Activated naive CD4-positive, alpha-beta T cell treated with anti-CD3 and anti-CD28 coated beads for 36 hours (primary cell): ENCODE measurements at places on chromosomes 3 and 15.

- DNase-seq = no peak
Observed at GRCh38 chr3:42753757-42754156, 19.3 kb downstream of the CCDC13 start.

DNA sequence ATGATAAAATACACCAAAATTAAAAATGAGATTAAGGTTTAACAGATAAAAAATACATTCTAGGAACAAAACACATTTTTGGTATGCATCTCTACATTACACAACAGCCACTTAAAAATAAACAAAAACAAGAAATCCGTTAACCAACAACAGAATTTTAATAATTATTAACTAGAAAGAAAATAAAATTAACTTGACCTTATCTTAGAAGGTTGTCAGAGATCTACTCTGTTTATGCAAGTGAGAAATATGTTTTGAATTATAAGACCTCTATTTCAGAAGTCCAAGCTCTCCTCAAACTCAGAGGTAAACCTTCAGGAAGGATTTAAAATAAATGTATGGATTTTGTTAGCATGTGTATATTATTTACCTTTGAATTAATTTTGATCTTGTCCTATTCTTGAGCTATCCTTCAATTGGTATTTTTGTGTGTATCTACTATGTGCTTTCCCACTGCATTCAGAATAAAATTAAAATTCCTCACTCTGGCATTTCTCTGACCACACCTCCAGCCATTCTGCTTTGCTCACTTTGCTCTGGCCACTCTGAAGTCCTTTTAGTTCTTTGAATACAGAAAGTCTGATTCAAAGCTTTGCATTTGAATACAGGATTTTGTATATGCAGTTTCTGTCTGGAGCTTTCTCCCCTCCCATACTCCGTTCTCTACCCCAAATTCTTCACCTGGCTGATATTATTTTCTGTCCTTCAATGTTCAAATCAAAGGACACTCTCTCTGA, 352.0 kb downstream of the ZBTB20 start:
- DNase-seq = no peak

DNA sequence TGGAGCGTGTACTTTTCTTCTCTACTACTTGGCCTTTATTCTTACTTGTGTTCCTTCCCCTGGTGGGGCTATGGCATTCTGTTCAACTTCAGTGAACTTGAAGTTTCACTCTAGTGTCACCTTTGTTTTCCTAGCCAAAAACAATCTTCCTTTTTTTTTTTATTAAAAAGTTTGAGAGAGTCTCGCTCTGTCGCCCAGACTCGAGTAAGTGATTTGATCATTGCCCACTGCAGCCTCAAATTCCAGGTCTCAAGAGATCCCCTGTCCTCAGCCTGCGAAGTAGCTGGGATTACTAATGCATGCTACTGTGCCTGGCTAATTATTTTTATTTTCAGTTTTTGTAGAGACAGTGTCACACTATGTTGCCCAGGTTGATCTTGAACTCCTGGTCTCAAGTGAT, 124.8 kb downstream of the SST start:
- no peak for DNase-seq

DNA sequence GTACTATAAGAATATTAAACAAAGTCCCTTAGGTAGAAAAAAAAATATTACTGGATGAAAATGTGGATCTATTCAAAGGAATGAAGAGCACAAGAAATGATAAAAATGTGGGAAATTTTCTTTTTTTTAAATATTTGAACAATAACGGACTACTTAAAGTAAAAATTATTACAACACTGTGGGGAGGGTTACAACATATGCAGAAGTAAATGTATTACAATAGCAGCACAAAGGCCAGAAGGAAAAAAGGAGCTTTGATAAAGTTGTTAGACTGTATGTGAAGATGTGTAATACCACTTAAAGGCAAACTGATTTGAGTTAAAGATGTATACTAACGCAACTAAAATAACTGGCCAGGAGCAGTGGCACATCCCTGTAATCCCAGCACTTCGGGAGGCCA, 427.1 kb downstream of the SHQ1 start:
- no peak for DNase-seq

DNA sequence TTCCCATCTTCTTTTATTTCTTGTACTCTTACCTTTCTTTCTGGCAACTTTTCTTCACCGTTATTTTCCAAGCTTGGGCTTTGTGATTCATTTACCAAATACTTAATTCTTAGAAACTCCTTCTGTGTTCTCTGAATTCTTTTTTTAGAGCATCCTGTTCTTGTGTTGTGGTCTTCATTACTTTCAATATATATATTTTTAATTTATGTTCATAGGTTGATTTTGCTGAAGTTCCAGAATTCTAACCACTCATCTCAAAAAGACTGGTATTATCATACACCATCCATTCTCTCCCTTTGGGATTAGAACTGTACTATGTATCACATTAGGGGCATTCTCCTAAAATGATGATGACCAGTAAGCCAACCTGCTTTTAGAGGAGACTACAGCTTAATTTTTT, 362.3 kb upstream of the CBLB start:
- no peak for DNase-seq

DNA sequence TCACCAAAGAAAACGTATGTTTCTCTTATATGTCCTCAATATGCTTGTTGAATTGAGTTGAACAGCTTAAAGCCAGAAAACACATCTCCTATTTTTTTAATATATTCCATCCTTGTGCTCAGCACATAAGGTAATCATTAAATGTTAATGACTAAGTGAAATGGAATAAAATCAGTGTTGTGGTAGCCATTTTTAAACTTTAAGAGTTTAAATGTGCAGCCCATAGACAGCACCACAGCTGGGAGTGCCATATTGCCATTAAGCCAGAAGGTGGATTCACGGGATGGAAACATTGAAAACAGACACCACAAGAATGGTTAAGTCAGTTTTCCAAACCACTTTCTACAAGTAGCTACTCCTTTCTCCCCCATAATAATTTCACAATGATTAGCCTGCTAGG, 76.8 kb upstream of the C15orf61 start:
- DNase-seq = no peak

DNA sequence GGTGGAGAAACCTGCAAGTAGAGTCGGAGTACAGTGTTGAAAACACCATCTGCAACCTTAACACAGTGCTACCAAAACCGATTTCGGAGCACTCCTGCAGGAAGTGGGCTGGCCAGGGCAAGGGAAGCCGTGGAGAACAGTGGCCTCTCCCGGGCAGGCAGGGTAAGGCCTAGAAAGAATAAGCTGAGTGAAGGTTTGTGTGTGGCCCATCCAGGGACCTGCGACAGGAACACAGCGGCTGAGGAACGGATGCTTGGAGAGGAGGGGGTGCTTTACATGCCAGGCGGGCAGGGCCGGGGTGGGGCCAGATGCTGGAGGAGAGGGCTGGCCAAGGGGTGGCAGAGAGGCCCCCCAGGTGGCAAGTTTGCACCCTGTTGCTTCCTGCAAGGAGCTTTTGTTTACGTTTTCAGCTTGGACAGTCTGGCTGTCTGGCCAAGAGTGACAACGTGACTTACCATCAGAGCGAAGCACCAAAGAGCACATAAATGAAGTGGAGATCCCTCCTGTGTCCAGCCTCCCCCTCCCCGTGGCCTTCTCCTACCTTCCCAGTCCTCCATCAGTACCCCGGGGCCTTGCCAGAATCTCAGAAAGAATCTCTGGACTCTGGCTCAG, 156.5 kb downstream of the PGPEP1L start:
- DNase-seq = peak; percentile 88

GRCh38 chr15:100866386-100867330, 13.0 kb upstream of the ALDH1A3 start:
- no peak for DNase-seq

DNA sequence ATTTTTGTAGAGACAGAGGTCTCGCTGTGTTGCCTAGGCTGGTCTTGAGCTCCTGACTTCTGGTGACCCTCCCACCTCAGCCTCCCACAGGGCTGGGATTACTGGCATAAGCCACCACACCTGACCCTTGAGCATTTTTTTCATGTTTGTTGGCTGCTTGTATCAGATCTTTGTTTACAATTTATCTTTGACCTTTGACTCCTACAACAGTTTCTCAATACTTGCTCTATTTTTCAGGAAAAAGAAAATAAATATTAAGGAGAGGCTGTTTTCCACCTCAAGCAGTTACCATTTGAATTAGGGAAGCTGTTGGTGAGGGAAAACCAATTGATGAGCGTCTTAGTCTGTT, 44.5 kb downstream of the LIMD1 start:
- no peak for DNase-seq

DNA sequence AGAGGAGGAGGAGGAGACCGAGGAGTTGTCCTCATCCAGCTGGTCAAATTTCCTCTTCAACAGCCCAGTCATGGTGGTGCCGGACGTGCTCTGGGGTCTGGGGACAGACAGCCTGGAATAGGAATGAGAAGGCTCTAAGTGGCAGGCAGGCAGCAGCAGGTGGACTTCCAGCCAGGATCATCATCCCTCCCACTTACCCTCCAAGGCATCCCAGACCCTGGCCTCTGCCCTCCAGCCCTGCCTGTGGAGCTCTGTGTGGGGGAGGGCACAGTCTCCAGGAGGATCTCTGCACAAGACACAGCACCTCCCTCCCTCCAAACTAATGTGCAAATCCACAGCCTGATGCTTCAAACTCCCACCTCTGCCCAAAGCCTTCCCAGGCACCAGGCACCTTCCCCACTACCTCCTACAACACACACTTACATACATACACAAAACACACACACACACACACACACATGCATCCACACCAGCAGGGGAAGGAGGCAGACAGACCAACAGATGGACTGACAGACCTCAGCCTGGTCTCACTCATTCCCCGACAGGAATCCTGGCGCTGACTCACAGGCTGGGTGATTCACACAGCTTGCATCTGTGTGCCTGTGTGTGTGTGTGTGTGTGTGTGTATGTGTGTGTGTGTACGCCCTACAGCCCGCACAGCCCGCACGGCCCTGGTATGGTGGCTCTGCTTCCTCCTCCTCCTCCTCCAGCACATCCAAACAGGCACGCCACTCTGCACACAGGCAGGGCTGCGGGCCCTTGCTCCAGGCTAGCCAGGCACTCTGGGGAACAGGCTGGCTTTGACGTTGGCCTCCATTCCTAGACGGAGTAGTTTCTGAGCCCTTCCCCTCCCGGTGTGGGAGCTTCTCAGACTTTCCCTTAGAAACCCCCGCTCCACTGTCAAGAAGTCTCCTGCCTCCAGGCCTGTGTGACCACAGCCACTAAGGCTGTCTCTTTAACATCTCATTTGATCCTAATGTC, 6.5 kb downstream of the CSRNP1 start:
- peak; percentile 92 for DNase-seq

DNA sequence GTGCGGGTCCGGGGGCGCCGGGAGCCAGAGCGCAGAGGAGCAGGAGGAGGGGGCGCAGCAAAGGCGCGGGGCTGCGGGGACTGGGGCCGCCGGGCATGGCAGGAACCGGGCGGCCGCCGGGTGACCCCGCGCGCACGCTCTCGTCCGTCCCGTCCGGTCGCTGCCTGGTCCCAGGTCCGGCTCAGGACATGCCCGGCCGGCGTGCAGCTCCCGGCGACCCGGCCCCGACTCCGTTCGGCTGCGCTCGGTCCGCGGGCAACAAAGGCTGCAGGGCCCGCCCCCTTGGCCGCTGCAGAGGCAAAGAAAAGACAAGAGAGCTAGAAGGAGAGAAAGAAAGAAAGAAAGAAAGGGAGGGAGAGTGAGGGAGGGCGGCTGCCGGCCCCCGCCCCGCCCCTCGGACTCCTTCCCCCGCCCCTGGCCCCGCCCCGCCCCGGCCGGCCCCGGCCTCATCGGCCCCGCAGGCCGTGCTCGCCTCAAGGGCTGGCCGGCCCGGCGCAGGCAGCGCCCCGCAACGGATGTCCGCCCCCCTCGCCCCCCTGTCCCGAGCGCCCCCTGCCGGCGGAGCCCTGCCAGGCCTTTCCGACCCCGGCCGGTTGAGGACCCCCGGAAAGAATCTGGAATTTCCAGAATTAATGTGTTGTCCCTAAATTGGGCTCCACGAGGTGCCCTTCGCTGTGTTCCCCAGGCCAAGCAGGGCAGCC, at the start of gene ADAMTS7:
TSS of gene ADAMTS7 (minus strand) at position 341 of the 701 bp plus-strand sequence. CDS start at position 97, 244 bp downstream.
- peak; percentile 46 for DNase-seq

GRCh38 chr3:31610700-31611275, 78.1 kb downstream of the STT3B start:
- peak; percentile 31 for DNase-seq

GRCh38 chr3:161893972-161894371, 397.4 kb downstream of the OTOL1 start:
- no peak for DNase-seq

DNA sequence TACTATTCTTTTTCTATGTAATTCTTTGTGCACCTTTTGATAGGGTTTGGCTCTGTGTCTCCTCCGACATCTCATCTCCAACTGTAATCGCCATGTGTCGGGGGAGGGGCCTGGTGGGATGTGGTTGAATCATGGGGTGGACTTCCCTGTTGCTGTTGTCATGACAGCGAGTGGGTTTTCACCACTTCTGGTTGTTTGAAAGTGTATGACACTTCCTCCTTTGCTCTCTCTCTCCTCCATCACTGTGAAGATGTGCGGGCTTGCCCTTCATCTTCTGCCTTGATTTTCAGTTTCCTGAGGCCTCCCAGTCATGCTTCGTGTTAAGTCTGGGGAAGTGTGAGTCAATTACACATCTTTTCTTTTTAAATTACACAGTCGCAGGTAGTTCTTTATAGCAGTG, 225.8 kb upstream of the DPPA4 start:
- peak; percentile 41 for DNase-seq

DNA sequence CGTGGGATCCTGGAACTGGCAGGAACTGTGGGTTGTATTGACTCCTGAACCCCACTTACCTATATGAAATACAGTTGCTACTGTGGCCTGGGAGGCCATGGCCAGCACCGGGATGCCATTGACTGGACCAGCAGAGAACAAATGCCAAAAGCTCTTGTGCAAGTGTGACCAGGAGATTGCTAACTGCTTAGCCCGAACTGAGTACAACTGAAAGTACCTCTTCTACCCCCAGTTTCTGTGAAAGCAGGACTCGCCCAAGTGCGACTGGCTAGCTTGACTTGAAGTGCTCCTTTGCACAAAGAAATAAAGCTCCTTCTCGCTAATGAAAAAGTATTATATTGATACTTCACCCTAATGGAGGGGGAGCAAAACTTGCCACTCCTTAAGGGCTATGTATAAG, 101.3 kb upstream of the ATP11B start:
- no peak for DNase-seq

GRCh38 chr15:78440375-78441373, 2.7 kb downstream of the IREB2 start:
- DNase-seq = no peak

DNA sequence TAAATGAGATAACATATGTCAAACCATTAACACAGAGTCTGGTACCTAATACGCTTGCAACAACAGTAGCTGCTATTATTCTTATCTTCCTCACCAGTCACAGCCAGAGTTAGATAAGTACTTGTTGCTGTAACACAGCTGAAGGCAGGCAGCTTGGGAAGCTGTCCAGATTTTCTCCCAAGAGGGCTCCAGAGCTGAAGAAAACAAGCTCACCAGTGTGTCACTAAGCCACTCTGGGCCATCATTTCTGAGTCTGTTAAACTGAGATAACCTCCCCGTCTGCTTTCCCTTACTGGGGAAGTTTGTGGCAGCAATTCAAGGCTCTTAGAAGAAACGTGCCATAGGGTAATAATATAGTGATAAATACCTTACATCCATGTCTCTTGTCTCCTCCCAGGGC, 226.3 kb downstream of the TAFA4 start:
- no peak for DNase-seq

GRCh38 chr15:39682366-39682765, 100.3 kb downstream of the FSIP1 start:
- DNase-seq = no peak
